Right ventricle myocardium superior (tissue), 1 donor: ENCODE measurements at places on chromosomes 2 and 18. TPM values are rescaled to one million over a fixed set of nuclear protein-coding genes. Genes with fewer than 3 reads are reported as not detected.

GRCh38 chr18:12886498-12887126 lies 2.6 kb upstream of the PTPN2 start:
- DNase-seq = no peak

DNA sequence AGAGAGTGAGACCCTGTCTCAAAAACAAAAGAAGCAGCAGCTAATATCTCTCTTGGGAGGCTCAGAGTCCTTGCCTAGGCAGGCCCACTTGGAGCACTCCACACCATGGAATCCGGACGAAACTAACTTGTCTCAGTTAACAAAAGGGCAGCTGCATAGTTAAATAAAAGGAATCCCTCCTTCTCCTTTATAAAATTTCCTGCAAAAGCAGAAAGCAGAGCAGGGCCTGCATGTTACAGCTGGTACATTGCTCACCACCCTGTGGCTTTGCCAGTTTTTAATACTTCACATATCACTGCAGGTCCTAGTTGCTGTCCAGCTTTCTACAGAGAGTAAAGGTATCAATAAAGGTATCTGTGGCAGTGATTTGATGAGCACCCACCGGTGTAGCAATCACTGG lies 93.6 kb downstream of the ASAP2 start:
- no peak for DNase-seq

DNA sequence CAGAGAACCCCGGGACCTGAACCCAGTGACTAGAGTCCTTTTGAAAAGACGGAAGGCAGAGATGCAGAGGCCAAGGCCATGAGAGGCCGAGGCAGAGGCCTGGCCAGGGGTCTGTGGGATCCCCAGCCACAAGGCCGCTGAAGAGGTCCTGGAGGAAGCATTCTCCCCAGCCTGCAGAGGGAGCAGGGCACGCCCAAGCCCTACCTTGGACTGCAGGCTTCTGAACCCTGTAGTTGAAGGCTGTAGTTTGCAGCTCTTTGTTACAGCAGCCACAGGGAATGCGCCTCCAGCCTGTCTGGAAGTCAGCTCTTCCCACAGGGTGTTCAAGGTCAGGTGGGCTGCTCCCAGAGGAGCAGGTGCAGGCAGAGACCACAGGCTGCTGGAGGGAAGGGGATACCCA lies 22.1 kb upstream of the PXDN start:
- DNase-seq = no peak

Gene HOXD8
- total RNA-seq = 0.32 TPM

Gene TMEM178A
- 1.9 TPM for total RNA-seq

Gene AOX1
- 4.1 TPM for total RNA-seq

GRCh38 chr2:115908731-115909130 lies 1466.3 kb downstream of the DPP10 start:
- no peak for DNase-seq

- no peak for DNase-seq
Observed at GRCh38 chr2:202965810-202966460, 48.7 kb upstream of the NBEAL1 start.

- DNase-seq = no peak
Observed at GRCh38 chr2:226652369-226652768, 147.3 kb downstream of the IRS1 start.

Gene CABYR
- not detected for total RNA-seq

DNA sequence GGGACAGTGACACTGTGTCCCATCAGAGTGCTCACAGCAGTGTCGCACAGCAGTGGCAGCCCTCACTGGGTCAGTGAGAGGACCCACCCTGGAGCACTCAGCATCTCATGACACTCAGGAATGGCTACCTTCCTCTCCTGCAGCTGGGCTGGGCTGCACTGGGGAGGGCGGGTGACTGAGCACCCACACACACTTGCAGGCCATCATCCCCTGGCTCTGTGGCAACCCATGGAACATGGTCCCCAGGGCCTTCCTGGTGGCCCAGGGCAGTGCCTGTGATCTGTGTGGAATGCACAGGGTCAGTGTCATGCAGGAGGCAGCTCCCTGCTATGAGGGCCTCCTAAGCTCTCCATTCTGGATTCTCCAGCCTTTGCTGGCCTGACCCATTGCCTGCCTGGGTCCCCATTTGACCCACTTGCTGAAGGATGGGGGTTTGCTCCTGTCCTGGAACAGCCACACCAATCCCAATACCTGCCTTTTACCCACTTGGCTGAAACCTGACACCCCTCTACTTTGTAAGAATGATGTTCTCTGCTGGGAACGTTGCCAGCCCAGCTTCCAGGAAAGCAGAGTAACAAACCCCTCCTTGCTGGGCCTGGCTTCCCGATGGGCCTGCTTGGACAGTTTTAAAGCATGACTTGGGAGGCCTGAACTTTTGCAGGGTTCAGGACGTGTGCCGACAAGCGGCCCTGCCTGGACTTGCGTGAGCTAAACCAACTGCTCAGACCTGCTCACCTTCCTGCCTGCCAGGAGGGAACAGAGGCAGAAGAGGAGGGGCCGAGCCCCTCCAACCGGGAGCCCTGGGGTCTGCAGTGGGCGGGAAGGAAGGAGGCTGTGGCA lies 13.7 kb downstream of the HS6ST1 start:
- peak; percentile 88 for DNase-seq
